ENCODE measurements at places on chromosomes 3 and 15. TPM values are rescaled to one million over a fixed set of nuclear protein-coding genes. Genes with fewer than 3 reads are reported as not detected.

The TERC gene
- total RNA-seq, result not detected

The COLQ gene
- total RNA-seq, result 0.55 TPM

The FANCD2 gene
- total RNA-seq, result 2.5 TPM

The LSAMP gene
- total RNA-seq, result 0.22 TPM

- H3K27me3 ChIP-seq, result no peaks in the 10 kb centered on the region
- DNase-seq, result no peak
- H3K4me1 ChIP-seq, result no peaks in the 10 kb centered on the region
- H3K27ac ChIP-seq, result no peak overlapping the region
- H3K4me3 ChIP-seq, result no peak overlapping the region
These were observed 45.6 kb downstream of the SST start for GRCh38 chr3:187624588-187624987.

- H3K4me1 ChIP-seq, result no peaks in the 10 kb centered on the region
- no peak overlapping the region for H3K27ac ChIP-seq
- no peaks in the 10 kb centered on the region for H3K27me3 ChIP-seq
- DNase-seq, result no peak
- no peak overlapping the region for H3K4me3 ChIP-seq
These were observed 49.2 kb upstream of the NANOGP8 start for GRCh38 chr15:35134299-35134698.

GRCh38 chr3:130527426-130527825 is 10.4 kb downstream of the COL6A6 start:
- no peak for DNase-seq
- no peaks in the 10 kb centered on the region for H3K36me3 ChIP-seq
- no peak overlapping the region for H3K27ac ChIP-seq
- H3K4me1 ChIP-seq, result no peaks in the 10 kb centered on the region
- H3K27me3 ChIP-seq, result no peaks in the 10 kb centered on the region

DNA sequence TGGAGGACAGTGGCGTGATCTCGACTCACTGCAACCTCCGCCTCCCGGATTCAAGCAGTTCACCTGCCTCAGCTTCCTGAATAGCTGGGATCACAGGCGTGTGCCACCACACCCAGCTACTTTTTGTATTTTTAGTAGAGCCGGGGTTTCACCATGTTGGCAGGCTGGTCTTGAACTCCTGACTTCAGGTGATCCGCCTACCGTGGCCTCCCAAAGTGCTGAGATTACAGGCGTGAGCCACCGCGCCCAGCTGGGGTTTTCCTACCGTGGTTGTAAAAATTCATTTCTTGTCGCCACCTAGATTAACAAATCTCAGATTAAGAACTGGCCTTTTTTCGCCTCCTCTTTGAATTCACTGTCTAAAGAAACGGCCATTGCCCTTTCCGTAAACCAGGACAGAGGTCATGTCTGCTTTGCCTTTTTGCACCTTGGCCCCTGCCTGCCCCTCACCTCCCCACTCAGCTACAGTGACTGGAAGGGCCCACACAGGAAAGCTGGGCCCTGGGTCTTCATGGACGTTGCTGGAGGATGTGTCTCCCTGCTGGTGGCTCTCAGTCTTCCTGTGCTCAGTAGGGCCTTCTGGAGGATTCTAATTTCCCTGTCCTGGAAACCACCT is 17.2 kb downstream of the ZNF710 start:
- H3K36me3 ChIP-seq, result no peaks in the 10 kb centered on the region
- H3K4me3 ChIP-seq, result no peak overlapping the region
- H3K4me1 ChIP-seq, result peaks cover 19% of the 10 kb centered on the region

DNA sequence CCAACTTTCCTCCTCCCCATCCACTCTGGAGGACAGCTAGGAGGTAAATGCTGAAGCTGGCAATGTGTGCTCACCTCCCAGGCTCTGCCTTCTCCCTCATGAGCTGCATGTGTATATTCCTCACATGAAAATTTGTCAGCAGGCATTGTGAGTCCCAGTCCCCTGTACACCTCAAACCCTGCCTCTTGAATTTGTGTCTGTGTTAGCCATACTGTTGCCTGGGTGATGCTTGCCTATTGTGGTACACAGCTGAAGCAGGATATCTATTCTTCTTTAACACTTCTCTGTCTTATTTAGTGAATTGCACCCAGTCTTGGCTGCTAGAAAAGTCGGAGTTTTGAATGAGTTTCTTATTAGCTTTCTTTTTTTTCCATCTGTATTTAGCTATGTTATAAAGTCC is 586.0 kb upstream of the TGFBR2 start:
- H3K27me3 ChIP-seq, result no peaks in the 10 kb centered on the region
- H3K27ac ChIP-seq, result no peak overlapping the region
- DNase-seq, result no peak
- H3K36me3 ChIP-seq, result no peaks in the 10 kb centered on the region
- H3K4me1 ChIP-seq, result no peaks in the 10 kb centered on the region
- no peak overlapping the region for H3K4me3 ChIP-seq

Data from right lobe of liver (tissue), 6 donors.